ENCODE measurements at places on chromosomes 2 and 18.

GRCh38 chr2:60738679-60739078, 17.4 kb upstream of the PAPOLG start:
- no peak for DNase-seq

- no peak for DNase-seq
These were observed 31.5 kb downstream of the KIF1A start for GRCh38 chr2:240788482-240788881.

DNA sequence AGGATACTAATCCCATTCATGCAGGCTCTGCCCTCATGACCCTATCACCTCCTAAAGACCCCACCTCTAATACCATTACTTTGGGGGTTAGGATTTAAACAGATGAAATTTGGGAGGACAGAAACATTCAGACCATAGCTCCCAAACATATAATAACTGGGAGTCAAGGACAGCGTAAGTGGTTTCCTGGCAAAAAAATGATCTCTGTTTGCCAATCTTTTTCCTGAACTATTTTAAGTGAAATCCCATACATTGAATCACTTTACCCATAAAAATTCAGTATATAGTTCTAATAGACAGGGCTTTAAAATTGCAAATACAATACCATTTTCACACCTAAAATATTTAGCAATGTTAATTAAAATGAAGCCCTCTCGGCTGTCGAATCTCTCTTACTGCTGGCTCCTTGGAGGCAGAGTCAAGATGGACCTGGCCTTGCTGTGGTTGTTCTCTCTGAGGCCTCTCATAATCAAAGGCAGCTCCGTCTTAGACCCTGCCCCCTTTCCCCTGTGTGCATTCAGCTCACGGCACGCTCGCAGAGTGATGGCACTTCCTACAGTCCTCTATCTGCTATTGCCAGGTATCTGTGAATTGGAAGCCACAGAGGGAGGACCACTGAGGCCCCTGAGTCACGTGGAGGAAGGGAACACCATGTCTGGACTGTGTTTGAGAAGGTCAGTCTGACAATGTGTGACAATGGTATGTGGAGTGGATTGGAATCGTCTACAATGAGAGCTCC, 132.3 kb downstream of the UXS1 start:
- no peak for DNase-seq

- DNase-seq = no peak
These were observed 114.8 kb downstream of the RDH14 start for GRCh38 chr2:18445433-18446320.

DNA sequence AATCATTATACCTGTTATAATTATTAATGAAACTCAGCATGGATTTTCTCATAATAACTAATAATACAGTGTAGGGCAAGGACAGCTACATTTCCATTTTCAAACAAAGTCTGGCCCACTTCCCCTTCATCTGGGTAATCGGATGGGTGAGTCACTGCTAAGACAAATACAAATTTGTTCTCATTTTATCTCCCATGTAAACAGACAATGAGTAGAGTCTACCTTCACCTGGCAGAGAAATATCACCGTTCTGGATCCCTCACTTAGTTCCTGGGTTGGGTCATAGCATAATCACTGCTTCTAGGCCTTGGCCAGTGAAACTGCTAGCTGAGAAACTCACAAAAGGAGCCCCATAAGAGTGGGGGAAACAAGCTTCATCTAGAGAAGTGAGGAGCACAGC, 9.2 kb downstream of the CNTNAP5 start:
- no peak for DNase-seq

- no peak for DNase-seq
These were observed 19.6 kb upstream of the GULP1 start for GRCh38 chr2:188272121-188272520.

GRCh38 chr2:170202437-170202836, 24.5 kb downstream of the MYO3B start:
- no peak for DNase-seq

DNA sequence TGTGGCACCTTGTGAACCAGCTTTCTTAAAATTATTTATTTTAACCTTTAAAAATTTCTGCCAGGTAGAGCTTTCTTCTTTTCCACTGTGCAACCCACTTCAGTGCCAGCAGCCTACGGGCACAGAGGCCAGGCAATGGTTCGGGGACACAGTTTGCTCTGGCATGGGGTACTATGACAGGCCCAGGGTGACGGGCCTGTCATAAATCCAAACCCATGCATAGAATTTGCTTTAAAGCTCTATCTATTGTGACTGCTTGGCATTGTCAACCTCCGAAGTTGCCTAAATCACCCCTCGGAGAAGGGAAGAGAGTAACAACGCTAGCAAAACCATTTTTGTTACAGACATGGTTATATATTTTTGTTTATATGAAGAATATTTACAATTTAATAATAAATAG, 1.5 kb downstream of the ODC1 start:
- no peak for DNase-seq

GRCh38 chr2:231455222-231455621, 9.1 kb downstream of the NCL start:
- DNase-seq = no peak

- DNase-seq = no peak
These were observed 469.4 kb downstream of the DLGAP1 start for GRCh38 chr18:3985664-3986063.

GRCh38 chr2:196679368-196679767, 39.9 kb downstream of the CCDC150 start:
- DNase-seq = no peak

- DNase-seq = no peak
These were observed 1021.2 kb downstream of the LRP1B start for GRCh38 chr2:141109633-141110032.

DNA sequence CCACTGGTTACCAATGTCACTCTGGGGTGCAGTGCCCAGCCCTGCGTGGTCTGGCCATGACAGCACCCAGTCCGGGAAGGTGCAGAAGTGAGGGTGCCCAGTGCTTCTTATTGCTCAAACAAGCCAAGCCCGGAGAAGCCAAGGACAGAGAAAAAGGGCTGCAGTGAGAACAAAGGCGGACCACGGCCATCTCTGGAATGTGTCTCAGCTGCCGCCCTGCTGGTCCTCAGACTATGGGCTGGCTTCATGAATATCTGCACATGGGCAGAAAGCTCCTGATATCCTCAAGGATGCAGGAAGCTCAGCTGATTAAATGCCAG, 28.7 kb downstream of the COPS9 start:
- DNase-seq = no peak

- DNase-seq = no peak
These were observed 31.5 kb downstream of the HNRNPLL start for GRCh38 chr2:38571193-38571592.

DNA sequence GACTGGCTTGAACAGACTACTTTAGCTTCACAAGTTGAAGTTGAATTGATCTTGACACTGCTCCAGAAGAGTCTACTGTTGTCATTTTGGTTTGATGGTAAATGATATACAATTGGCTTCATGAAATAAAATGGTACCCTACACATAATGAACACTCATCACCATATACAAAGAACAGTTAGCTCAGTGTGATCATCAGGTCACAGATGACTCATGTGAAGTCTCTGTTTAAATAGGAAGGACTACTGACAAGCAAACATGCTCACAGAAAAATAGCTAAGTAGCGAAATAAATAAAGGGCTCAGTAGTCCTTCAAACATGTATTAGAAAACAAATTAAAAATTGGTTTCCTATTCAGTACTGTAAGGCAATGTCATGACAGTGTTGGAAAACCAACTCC, 96.2 kb downstream of the MEIS1 start:
- DNase-seq = no peak

- DNase-seq = no peak
These were observed 51.8 kb upstream of the CYRIA start for GRCh38 chr2:16717477-16717876.
